ENCODE measurements at places on chromosomes 7 and 10.
A peak's percentile ranks its signal among the peaks of the same experiment; 100 is the strongest.

DNA sequence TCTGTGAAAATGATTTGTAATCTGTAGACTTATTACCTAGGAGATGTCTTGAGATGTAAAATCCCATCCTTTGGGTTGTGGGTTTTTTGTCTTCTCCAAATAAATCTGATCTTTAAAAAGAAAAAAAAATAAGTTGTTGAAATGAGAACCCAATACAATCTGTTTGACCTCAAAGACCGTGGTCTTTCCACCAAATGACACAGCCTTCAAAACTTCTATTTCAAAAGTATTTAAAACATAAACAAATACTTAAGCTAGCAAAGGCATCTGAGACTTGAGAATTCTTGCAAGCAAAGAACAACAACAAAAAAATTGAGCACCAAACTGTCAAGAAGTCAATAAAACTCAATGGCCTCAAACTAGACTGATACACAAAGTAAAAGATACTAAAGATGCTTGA lies 67.9 kb upstream of the HECW1 start:
- DNase-seq: no peak

- no peak for DNase-seq
Measured at GRCh38 chr7:76016191-76016947, 22.0 kb upstream of the TMEM120A start.

GRCh38 chr10:15096661-15097010 lies 519 bp upstream of the RPP38 start:
- no peak for DNase-seq

- DNase-seq: no peak
Measured at GRCh38 chr10:131944976-131945695, 36.6 kb downstream of the BNIP3 start.

DNA sequence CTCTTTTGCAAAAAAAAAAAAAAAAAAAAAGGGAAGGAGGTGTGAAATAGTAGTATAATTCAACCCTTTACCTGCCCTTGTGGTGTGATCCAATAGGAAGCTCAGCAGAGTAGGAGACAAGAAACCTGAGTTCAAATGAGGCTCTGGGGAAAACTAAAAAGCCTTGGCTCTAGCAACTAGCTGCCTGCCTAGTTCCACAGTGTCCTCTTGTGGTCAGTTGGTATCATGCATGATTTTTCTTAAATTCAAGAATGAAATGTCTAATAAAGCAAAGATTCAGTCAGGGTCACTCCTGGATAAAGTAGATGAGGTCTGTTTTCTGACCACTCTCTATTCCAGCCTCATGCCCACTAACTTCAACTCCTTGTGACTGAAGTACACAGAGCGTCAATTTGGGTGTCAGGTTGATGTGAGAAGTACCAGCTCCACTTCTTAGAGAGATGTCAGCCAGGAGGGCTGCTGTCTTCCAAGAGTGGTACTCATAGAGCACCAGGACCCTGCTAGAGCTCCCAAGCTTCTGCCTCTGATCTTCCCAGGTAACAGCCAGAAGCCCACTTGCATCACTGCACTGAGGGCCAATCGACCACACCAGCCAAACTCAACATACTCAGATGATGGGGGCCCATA lies 10.5 kb downstream of the LSM5 start:
- DNase-seq: peak; percentile 51

DNA sequence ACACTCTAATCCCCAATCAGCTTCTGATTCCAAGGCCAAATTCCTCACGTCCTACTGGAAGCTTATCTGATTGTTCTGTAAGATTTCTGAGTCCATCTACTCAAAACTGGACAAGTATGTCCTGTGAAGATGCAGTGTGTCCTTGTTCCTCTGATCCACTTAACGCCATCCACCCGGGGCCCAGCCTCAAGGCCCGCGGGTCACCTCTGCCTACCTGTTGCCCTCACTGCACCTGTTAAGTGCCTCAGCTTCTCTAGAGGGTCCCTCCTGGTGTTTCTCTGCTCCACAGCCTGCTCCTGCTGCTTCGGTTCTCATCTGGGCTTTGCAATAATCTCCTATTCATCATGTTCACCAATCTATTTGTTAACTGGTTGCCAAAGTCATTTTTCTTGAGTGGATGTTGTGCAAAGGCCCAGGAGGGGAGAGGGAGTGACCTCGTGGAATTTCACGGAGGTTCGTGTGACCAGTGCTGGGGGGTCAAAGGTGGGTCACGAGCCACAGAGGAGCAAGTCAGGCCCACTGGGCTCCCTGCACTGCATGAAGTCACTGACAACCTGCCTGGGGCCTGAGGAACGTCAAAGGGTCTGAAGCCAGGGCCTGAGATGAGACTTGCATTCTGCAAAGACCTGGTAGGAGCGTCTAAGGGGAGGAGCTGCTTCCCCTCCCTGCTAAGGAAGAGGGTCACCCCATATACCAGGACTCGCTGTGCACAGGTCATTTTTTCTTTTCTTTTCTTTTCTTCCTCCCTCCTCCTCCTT lies 338.1 kb downstream of the WDR37 start:
- DNase-seq: no peak

DNA sequence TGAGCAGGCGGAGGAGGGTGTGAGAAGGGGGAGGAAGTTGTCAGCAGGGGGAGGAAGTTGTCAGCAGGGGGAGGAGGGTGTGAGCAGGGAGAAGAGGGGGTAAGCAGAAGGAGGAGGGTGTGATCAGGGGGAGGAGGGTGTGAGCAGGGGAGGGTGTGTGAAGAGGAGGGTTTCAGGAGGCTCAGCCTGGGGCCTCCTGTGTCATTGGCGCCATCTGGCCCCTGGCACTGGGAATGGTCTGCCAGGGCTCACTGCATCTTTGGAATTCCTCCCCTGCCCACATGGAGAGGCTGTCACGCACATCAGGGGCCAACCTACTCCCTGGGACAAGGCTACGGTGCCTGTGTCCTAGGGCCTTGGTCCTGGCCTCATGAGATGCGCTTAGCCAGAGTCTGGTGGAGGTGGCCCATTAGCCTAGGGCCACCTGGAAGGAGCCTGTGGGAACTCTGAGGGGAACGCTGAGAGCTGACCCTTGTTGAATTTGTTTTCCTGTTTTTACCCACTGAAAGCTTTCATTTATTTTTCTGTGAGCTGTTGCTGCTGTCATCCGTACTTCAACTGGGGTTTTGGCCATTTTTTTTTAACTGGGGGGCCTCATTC lies 18.0 kb downstream of the CAMK2B start:
- peak; percentile 78 for DNase-seq

GRCh38 chr10:104035194-104036068 lies 50.2 kb downstream of the COL17A1 start:
- no peak for DNase-seq

DNA sequence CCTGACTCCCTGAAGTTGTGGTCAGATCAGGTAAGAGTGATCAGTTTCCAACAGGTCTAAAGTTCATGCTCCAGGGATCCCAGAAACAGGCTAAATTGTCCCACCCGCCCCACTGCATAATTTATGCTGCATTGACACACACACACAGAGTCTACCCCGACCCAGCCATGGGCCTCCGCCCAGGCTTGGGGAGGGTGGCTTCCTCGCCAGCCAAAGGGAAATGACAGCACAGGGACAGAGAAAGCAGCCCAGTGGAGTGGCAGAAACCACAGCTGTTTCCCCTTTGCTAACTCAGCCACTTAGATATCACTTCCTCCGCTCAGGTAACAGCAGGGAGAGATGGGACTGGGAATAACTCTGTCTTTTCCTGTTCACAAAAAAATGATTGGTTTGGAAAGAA lies 9.4 kb downstream of the SH3PXD2A start:
- no peak for DNase-seq

GRCh38 chr10:24929056-24929544 lies 23.3 kb downstream of the PRTFDC1 start:
- no peak for DNase-seq

- DNase-seq: no peak
Measured at GRCh38 chr7:73487486-73487885, 34.6 kb downstream of the BAZ1B start.

- DNase-seq: no peak
Measured at GRCh38 chr10:121027371-121027770, 176.2 kb downstream of the WDR11 start.

GRCh38 chr7:7159063-7159658 lies 23.2 kb upstream of the C1GALT1 start:
- no peak for DNase-seq

GRCh38 chr7:142802301-142802700 lies 31.5 kb downstream of the PRSS2 start:
- no peak for DNase-seq
